ENCODE measurements at places on chromosomes 4 and X.

GRCh38 chrX:47620303-47620685, 637 bp upstream of the SYN1 start:
- no peak for DNase-seq

GRCh38 chr4:61200916-61201526, 895 bp downstream of the ADGRL3 start:
- no peak for DNase-seq

- no peak for DNase-seq
Observed at GRCh38 chr4:6410068-6410467, 62.3 kb downstream of the PPP2R2C start.

- no peak for DNase-seq
Observed at GRCh38 chrX:41353985-41354384, 20.0 kb downstream of the DDX3X start.

DNA sequence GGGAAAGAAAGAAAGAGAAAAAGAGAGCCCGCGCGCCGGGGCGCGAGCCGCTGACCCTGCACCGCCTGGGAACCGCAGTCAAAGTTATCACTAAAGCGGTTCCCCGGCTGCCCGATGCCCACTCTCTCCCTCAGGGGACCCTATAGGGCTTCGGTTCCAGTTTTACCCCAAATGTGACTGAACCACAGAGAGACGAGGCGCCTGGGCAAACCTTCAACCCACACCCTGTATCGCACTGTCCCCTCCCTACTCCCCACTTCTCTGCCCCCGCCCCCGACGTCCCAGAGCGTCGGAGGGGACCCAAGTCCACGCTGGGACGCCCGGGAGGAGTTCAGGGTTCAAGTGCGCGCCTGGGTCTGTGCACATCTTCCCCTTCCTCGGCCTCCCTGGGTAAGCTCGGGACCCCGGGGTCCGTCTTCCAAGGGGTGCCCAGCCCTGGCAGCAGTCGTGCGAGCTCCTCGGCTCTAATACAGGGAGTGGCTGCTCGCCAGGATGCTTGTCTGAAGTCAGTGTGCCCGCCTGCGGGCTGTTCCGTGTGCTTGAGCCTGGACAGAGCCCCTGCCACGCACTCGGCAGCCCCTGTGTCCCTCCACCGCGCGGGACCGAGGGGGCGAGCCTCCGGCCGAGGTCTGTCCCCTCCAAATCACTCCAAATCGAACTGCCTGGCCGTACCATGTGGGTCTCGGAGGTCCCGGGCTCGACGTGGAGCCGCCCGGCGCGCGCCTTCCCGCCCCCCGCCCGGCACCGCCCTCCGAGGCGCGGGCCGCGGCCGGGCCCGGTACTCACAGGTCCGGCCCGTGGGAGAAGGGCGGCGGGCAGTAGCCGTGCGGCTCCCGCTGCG, 960 bp downstream of the TRPC3 start:
- no peak for DNase-seq

Data from mucosa of gallbladder (tissue), 1 donor.